ENCODE measurements at places on chromosomes 5 and 9.

DNA sequence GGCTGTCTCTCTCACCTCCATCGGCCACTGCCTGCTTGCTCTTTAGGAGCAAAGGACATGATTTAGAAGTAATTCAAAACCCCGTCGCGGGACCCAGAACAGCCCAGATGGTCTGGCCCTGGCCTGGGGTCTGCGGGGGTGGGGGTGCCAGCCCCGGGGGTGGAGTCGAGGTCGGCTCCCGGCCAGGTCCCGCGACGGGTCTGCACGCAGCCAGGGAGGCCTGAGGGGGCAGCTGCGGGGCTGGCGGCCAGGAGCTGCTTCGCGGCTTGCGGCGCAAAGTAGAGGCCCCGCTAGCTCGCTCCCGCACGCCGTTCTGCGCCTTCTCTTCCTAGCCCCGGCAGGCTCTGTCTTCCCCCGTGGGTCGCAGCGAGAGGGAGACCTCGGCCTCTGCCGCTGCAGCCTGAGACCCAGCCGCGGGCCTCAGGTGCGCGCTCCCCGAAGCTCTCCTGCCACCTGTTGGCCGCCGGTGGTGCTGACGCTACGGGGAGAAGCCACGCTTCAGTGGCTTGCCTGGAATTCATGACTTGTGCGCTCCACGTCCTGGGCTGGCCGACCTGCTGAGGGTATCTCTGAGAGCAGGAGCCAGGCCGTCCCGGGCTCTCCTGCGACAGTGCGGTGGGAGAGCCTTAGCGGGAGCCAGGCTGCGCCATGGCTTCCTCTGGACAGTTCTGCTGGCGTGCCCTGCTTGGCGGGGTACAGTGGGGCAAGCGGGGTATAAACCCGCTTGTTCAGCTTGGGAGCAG, 157.2 kb upstream of the PITX1 start:
- DNase-seq: no peak

DNA sequence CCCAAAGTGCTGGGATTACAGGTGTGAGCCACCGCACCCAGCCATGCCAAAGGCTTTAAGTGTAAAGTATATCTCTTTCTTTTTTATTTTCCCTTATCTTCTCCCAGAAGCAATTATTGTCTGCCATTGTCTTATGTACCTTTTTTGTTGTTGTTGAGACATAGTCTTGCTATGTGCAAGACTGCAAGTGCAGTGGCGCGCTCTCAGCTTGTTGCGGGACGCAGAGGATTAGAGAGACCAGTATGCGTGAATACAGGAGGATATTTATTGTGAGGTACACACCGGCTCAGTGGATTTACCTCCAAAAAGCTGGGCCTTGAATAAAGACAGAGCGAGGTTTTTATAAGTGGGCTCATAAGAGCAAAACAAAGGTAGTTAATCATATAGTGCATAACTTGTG, 11.8 kb downstream of the TMEM38B start:
- no peak for DNase-seq

- no peak for DNase-seq
Observed at GRCh38 chr5:104327801-104328200, 765.2 kb upstream of the NUDT12 start.

GRCh38 chr5:104344809-104345208, 782.2 kb upstream of the NUDT12 start:
- no peak for DNase-seq

DNA sequence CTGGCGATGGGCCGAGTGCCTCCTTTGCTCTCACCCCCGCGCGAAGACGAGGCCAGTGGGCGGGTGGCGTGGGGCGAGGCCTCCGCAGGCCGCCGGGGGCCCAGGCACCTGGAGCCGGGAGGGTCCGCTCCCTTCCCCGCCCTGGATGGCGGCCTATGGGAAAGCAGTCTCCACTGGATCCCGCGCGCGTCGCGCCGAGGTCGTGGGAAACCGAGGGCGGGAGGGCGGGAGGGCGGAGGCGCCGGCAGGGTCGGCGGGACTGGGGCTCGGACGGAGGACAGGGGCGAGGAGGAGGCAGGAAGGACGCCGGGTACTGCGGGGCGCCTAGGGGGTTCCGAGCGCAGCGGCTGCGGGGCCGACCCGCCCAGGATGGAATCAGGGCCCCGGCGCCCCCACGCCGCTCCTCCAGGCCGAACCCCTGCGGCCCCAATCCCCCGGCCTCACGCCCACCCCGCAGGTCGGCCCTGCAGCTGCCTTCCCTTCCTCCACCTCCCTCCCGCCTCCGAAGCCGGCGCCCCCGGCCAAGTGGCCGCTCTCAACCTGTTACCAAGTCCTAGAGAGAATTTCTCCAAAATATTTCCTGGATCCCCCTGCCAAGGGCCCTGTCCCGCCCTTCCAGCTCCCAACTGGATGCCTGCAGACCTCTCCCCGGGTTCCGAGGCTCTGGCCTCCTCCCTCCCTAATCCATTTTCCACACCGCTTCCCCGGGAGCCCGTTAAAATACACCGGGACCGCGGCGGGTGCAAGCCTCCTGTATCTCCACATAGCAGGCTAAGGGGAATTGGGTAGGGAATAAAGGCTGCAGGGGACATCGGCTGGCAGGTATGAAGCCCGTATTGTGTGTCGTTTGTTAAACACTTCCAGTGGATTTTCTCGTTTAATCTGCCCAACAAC, 146.3 kb downstream of the ERCC6L2 start:
- DNase-seq: no peak

- no peak for DNase-seq
Observed at GRCh38 chr9:70488098-70488792, 73.8 kb upstream of the KLF9 start.

GRCh38 chr9:112586599-112587155, 100.0 kb downstream of the KIAA1958 start:
- DNase-seq: no peak

GRCh38 chr5:150217038-150217437, 27.2 kb downstream of the SLC6A7 start:
- DNase-seq: no peak

GRCh38 chr9:111798786-111799185, 4.0 kb upstream of the SHOC1 start:
- DNase-seq: no peak

GRCh38 chr5:178371362-178372111, 138.9 kb upstream of the PHYKPL start:
- DNase-seq: no peak

- DNase-seq: no peak
Observed at GRCh38 chr9:100492952-100493351, 20.0 kb downstream of the TMEFF1 start.

DNA sequence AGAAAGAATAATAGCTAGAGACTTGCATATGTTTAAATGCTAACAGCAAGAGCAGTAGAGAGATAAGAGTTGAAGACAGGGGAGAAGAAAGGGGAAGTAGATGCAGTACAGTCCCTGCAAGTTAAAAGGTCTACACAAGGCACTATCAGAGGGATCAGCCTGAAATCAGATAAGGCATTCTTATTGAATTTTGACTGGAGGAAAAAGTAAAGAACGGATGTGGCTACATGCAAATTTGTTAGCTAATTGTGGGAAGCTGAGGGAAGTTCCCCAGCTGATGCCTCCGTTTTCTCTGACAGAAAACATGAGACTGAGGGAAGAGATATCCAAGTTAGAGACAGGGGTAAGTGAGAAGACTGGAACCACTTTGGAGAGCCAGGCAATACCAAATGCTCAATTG, 12.9 kb upstream of the RHOBTB3 start:
- no peak for DNase-seq

DNA sequence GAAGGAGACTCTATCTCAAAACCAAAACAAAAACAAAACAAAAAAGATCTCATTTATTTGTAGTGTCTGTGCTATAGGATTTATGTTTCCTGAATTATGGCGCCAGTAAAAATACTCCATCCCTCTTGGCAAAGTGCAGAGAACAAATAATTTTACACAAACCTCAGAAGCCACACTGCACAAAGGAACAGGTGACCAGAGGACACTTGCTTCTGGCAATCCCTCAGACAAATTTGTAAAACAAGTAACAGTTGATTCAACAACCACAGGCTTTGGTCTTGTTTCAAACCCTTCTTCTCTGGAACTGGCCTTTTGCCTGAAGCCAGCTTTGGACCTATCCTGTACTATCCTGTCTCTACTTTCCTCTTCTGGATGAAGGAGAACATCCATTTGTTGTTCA, 502.1 kb downstream of the DMAC1 start:
- DNase-seq: no peak

GRCh38 chr5:144120661-144121180, 49.7 kb downstream of the YIPF5 start:
- DNase-seq: no peak

GRCh38 chr5:33936381-33937016, at the start of gene RXFP3:
TSS of gene RXFP3 (plus strand) at chr5:33936386. CDS start at chr5:33936741, 355 bp downstream.
- DNase-seq: no peak

GRCh38 chr5:170569101-170569500, 65.3 kb downstream of the KCNIP1 start:
- DNase-seq: no peak

DNA sequence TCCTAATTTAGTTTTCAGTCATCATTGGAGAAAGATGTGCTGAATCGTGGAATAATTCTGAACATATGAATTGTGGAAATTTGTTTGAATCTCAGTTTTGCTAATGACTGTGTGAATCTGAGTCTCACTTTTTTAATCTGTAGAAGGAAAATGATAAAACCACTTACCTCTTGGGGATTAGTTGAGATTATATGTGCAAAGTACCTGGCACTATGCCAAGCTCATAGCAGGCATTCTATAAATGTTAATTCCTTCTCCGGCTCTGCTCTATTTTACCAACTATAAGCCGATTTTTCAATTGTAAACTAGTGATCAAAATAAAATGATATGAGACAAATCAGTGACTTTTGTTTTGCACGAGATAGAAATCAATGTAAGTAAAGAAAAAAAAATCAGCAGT, 290.8 kb downstream of the TRPM3 start:
- DNase-seq: no peak

GRCh38 chr5:150189728-150190502, at the start of gene SLC6A7:
TSS of gene SLC6A7 (plus strand) at chr5:150190062. CDS start at chr5:150190328, 266 bp downstream.
- no peak for DNase-seq

DNA sequence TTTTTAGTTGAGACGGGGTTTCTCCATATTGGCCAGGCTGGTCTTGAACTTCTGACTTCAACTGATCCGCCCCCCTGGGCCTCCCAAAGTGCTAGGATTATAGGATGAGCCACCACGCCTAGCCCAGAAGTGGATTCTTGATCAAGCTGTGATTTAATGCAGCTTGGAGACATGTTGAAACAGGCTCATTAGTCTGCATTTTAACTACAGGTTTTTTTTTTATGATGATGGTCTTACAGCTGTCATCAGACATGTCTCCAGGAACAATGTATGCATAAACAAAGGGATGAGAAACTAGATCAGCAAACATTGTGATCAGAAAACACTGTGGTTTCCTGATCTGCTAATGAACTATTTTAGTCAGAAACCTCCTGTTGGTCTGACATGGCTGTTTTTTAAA, 30.0 kb upstream of the PLPP1 start:
- DNase-seq: no peak

- no peak for DNase-seq
Observed at GRCh38 chr5:41151564-41151963, 61.8 kb downstream of the C6 start.

- DNase-seq: no peak
Observed at GRCh38 chr9:38298503-38298902, 94.0 kb upstream of the ALDH1B1 start.

DNA sequence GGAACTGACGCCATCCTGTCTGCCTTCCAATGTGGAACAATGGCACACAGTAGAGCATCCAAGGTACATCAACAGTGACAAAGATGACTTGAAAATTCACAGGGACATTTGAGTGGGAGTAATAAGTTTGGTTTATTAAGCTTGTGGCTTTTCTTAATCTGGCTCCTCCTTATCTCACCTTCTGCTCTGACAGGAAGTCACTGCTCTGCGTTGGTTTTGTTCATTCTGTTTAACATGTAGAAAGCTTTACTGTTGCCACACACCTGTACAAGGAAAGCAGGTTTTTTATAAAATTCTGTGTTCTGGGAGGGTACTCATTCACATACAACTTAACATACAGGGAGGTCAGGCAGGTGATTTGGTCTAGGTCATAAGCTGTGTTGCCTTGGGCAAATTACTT, 1.6 kb upstream of the GZMK start:
- DNase-seq: no peak

DNA sequence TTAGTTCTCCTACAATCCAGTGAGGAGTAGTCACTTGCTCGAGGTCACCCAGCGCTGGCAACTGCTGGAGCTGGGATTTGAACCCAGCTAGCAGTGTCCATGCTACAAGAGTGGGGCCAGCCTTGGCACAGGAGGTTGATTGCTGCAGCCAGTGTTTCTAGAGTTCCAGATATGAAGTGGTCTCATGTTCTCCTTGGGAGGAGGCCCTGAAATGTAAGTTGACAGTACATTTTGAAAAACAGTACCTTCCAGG, 802 bp downstream of the CCDC107 start:
- no peak for DNase-seq

DNA sequence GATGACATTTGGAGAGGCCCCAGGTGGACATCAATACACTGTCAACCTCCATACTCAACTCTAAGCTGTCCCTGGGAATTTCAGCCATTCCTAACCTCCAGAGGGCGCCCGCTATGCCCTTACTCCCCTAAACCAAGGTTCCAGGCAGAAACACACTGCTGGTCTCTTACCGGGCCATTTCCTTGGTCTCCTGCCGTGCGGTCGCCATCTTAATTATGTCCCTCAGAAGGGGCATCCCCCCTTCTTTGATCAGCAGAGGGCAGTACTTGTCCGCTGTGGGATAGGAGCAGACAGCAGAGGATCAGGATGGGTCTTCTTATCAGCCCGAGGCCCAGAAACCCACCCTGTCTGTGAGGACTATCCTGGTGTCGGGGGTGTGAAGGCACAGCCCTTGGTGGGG, 9.3 kb upstream of the ZDHHC12 start:
- no peak for DNase-seq

- no peak for DNase-seq
Observed at GRCh38 chr5:142900927-142901326, 130.8 kb downstream of the ARHGAP26 start.

- DNase-seq: no peak
Observed at GRCh38 chr5:115064380-115064779, 105.3 kb downstream of the TRIM36 start.

- DNase-seq: no peak
Observed at GRCh38 chr5:128572930-128573319, 34.9 kb upstream of the FBN2 start.

DNA sequence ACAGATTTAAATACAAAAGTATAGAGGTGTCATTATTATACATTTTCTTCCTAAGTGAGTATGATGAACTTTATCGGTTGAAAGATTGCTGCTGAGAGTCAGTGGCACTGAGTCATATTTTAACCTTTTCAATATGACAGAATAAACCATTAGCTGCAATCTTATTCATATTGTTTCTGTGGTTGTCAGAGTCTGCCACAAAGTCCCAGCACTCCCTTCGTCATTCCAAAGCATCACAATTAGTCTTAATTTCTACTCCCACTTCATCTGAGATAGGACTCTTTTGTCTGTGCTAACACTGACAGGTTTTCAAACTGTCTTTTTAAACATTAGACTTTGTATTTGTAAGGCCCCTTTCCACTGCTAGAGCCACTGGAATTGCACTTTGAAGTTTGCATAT, 656.9 kb downstream of the MTRR start:
- no peak for DNase-seq

- DNase-seq: no peak
Observed at GRCh38 chr9:87829756-87830155, 52.9 kb upstream of the SPATA31E1 start.

Measured in thoracic aorta (tissue), 2 donors.